ENCODE measurements at places on chromosomes 1 and 21.
A peak's percentile ranks its signal among the peaks of the same experiment; 100 is the strongest.

DNA sequence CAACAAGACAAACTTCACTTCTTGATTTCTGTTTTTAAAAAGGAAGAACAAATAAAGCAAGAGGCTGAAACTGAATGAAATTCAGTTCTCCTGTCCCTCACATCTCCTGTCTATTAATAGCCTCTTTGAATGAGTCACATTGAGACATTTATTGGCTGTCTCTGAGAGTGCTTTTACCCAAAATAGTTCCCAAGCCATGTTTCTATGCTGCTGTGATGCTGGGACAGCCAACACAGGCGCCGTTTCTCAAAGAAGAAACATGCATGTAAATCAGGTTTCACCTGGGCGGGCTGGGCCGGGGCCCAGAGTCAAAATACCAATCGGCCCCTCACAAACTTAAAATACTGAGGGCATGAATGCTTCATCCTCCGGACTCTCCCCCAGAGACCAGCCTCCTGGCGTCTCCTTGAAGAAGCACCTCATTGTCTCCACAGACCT is 105.2 kb downstream of the EDEM3 start:
- no peak for DNase-seq

DNA sequence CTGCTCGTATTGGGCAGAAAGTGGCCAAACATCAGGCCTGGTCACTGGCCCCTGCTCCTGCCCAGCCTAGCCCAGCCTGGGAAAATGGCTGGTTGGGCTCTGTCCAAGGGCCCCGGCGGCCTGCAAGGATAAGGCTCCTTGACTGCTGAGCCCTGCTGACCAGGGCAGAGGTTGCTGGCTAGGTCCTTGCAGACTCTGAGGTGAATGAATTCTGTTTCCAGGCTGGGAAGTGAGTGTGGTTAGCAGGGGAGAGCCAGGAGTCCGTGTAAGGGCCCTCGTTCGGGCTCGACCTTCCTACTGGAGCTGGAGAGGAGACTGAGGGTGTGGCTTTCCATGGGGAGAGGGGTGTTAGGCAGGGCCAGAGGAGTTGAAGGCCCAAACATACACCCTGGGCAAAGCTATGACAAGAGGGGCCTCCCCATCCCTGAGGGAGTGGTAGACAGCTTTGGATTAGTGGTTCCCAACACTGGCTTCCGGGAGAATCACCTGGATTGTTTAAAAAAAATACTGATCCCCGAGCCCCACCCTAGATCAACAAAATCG is 20.6 kb downstream of the CSF1 start:
- no peak for DNase-seq

DNA sequence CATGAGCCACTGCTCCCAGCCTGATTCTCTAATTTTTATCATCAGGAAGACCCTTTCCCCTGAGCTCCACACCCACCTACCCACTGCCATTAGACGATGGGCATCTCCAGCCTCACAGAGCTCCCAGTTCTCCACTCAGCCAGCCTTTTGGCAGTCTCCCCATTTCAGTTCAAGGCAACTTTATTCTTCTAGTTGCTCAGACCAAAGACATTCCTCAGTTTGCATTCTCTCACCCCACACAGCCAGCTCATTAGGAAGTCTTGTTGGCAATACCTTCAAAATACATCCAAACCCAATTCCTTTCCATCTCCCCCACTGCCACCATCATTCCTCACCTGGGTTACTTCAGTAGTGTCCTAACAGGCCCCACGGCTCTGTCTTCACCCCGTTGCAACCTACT is 53.4 kb upstream of the COX20 start:
- no peak for DNase-seq

GRCh38 chr1:95636897-95637296 is 402.9 kb downstream of the RWDD3 start:
- DNase-seq, result no peak

- no peak for DNase-seq
Observed at GRCh38 chr1:82542141-82542540, 741.4 kb downstream of the ADGRL2 start.

- DNase-seq, result peak; percentile 23
Observed at GRCh38 chr1:119799599-119800177, 11.6 kb downstream of the REG4 start.

DNA sequence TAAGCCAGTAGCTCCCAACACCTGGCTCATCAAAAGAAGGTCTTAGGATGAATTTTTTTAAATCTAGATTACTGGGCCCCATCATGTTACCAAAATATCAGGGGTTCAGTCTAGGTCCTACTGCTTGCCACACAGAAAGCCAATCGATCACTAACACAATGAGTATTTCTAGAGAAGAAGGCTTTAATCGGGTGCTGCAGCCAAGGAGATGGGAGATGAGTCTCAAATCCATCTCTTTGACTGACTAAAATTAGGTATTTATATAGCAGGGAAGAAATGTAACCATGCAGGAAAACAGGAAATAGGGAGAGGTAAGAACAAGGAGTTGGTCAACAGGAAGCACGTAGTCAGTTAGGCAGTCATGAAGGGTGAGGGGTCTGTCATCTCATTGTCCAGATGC is 288.2 kb downstream of the CEP170 start:
- no peak for DNase-seq

- DNase-seq, result no peak
Observed at GRCh38 chr1:173266841-173267240, 59.7 kb upstream of the TNFSF4 start.
